ENCODE measurements at places on chromosomes 16 and 17.

- DNase-seq, result no peak
These were observed 4.5 kb downstream of the CRYBA1 start for GRCh38 chr17:29251184-29251583.

- DNase-seq, result peak; percentile 75
These were observed 18.8 kb downstream of the ALOX15B start for GRCh38 chr17:8057691-8058114.

GRCh38 chr17:2978991-2979390, 84.4 kb downstream of the OR1D5 start:
- no peak for DNase-seq

DNA sequence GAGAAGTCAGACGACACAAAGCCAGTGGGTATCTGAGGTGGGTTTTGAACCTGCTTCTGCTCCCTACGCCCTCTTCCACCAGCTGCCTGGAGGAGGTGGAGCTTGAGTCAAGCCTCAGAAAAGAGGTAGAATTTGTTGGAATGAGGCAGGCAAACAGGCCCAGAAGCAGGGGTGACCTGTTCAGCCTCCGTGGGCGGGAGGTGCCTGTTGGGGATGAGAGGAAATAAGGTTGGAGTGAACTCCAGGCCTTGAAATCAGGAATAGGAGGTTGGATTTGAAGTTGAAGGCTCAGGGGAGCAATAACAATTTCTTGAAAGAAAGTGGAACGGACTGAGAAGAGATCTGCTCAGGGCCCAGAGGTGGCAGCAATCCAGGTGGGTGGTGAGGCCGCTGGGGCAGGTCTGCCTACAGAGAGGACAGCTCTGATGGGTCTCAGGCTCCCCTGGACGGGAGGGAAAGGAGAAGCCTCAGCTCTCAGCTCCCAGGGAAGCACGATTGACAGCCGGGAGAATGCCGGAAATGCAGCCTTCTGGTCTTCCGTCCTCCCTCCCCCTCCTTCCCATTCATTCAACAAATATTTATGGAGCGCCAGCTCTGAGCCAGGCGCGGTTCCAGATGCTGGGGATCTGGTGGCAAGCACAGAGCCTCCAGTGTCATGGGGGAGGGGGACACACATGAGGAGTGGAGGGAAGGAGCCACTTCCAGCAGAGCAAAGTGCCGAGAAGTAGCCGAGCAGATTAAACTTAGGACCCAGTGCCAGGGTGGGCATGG, 61.9 kb upstream of the CIBAR2 start:
- peak; percentile 91 for DNase-seq

GRCh38 chr16:56883586-56883985, 18.6 kb downstream of the SLC12A3 start:
- DNase-seq, result no peak

DNA sequence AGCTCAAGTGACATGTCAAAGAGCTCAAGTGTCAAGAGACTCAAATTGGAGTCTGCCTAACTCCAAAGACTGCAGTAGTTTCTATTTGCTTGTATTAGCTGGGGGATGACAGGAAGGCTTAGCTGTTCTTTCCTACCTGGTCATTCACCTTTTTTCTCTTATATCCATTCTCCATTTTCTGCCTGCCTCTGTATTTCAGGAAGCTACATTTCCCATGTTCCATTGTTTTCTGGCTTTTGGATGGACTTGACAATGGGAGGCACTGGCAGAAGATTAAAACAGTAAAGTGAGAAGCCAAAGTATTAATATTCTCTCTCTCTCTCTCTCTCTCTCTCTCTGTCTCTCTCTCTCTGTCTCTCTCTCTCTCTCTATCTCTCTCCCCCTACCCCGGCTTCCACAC, 135.7 kb upstream of the ADAMTS18 start:
- DNase-seq, result no peak

DNA sequence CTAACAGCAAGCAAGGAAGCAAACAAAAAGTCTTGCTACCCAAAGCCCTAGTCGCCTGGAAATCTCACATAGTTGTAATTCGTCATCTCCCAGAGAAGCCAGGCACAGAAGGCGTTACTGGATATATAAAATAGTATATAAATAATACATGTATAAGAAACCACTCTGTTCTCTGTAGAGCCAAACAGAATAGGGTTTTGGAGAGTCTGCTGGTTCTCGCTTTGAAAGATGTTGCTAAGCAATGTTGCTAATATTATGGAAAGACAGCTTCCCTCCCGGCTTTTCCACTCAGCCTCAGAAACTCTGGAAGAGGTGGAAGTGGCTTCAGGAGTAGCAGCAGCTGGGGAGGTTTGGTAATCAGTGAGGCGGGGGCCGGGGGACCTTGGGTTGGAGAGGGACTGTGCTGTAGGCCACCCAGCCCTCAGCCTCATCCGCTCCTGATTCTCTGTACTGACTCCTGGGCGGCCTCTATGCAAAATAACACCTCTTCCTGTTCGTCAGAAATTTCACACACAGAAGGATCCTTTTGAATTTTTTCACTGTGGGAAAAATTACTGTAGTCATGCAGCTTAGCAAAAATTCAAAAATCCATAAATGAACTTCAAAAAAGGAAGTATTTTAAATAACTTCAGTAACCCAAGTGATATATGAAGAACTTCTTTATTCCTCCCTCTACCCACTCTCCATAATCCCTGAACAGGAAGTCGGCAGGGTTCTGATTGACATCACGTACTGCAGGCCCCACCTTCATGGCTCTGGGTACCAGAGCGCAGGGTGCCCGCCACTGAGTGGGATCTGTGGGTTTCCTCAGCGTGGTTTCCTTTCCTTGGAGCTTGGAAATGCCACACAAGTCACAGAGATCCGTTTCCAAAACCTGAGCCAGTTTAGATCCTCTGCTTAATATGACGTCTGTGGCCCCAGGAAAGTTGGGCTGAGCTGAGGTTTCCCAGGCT, 51.4 kb downstream of the RAP1GAP2 start:
- no peak for DNase-seq

DNA sequence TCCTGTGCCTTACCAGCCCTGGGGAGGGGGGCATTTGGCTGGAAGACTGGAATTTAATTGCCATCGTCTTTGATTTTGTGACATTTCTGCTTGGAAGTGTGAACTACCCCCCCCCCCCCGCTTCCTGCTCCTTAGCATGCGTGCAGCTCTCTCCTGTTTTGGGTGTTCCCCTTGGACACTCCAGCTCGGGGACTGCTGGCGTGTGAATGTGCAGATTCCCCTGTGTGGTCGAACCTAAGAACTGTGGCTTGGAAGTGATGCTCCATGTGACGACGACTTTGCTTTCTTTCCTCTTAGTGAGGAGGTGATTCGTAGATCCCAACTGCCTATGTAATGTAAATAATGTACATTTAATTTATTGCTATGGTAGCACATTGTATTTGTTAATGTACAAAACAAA, 26.1 kb downstream of the OR1D5 start:
- no peak for DNase-seq

DNA sequence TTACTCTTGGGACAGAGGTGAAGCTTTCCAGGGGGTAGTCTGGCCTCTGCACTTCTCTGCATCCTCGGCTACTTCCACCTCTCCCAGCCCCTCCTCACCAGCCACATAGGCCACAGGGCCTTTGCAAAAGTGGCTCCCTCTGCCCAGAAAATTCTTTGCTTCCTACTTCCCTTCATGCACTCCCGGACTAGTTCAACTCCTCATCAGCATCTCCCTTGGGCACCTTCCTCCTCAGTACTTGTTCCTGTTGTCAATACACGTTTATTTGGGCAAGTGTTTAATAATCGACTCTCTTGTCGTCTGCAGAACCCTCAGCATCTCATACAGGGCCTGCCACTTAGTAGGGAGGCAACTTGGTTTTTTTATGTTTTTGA, 23.1 kb upstream of the USP7 start:
- no peak for DNase-seq

GRCh38 chr17:67353161-67353560, 13.2 kb downstream of the PSMD12 start:
- no peak for DNase-seq

DNA sequence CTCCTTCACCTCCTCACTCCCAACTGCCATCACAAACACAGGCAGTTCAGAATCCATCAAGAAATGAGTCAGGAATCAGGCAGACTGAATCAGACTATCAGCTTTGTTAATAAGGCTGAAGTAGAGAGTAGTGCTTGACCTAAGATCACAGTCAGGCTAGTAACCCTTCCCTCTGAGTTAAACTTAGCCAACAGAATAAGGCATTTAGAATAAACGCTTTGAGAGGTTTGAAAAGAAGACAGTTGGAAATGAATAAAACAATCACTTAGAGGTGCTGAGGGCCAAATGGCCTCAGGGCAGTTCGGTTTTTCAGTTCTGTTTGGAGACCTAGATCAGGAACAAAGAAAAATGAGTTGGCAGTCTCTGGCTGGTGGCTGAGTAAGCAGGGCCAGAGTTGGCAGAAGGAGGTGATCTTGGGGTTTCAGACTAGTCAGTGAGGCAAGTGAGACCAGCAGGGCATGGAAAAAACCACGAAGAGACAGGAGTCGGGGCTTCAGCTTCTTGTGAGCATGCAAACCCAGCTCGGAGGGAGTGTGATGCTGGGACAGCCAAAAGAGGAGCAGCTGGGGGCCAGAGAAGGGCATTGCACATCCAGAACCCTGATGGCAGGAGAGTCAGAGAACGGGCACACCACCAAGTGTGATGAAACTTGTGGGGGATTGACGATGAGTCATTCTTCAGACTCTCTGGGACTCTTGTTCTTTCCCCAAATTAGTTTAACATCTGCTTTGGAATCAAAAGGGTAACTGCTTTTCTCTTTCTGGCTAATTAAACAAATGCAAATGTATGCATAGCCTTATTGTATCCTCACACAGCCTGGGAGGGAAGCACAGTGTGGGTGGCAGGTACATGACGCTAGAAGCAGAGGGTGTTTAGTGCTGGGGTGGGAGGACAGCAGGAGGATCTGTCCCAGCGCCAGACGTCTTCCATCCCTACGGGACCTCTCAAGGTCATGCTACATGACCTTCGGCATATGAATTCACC, 54.8 kb downstream of the SPECC1 start:
- peak; percentile 70 for DNase-seq

- no peak for DNase-seq
These were observed 22.9 kb downstream of the SEC14L1 start for GRCh38 chr17:77163511-77164280.

GRCh38 chr16:67885976-67886375, 1.3 kb downstream of the NRN1L start:
- no peak for DNase-seq

DNA sequence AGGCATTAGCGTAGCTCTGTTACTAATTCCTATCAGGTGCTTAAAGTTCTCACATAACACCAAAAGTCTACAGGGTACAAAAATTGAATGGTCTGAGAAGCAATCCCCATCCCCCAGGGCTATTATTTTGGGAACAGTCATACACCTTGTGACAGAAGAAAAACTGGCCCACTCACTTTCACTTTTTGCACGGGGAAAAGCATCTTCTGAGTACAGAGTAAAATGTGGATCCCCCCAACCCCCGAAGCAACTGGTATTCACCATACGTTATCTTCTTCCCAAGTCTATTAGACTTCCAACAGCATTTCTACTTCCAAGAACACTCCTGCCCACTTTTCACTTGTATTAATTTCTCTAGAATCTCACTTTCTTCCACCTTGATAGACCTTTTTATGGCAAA, 11.8 kb downstream of the GGA3 start:
- no peak for DNase-seq

DNA sequence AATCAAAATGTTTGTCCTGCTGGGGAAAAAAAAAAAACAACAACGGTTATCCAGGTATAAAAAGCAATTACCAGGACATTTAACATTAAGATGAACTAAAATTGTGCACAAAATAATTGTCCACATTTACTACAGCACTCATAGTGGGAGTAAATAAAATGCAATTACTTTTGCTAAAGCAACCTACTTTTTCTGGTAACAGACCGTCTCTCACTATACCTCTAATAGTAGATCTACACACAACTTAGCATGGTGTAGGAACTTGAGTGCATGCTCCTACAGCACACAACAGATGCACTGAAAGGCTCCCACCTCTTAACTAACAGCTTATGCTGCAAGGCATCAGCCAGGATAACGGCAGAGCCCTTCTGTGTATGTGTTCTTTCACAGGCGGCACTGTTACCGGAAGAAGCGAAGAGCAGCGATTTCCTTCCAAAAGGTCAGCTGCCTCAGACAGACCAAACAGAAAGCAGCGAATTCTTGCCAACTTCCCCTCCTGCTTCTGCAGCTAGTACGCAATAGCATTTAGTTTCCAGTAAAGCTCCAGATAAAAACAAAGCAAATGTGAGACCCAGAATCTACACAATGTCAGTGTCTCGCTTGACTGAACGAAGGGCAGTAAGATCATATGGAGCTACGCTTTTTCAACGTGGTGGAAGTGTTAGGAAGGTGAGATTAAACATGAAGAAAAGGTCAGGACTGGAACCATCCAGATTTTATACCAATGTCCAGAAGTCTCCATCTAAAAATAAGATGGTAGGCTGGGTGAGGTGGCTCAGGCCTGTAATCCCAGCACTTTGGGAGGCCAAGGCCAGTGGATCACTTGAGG, 27.6 kb downstream of the STAT5B start:
- no peak for DNase-seq

GRCh38 chr17:76053246-76054111, 18.8 kb downstream of the SRP68 start:
- DNase-seq, result no peak

- no peak for DNase-seq
These were observed 23.2 kb downstream of the ZNF652 start for GRCh38 chr17:49338883-49339282.

- DNase-seq, result no peak
These were observed 63.4 kb downstream of the SMURF2 start for GRCh38 chr17:64598672-64599071.

- DNase-seq, result no peak
These were observed 1.8 kb downstream of the TMEM95 start for GRCh38 chr17:7356756-7357155.

- DNase-seq, result no peak
These were observed 9.2 kb upstream of the NF1 start for GRCh38 chr17:31085563-31085962.

GRCh38 chr17:6517062-6517461, 39.3 kb downstream of the PITPNM3 start:
- DNase-seq, result no peak

GRCh38 chr17:18999394-18999793, 5.2 kb downstream of the FAM83G start:
- DNase-seq, result no peak

DNA sequence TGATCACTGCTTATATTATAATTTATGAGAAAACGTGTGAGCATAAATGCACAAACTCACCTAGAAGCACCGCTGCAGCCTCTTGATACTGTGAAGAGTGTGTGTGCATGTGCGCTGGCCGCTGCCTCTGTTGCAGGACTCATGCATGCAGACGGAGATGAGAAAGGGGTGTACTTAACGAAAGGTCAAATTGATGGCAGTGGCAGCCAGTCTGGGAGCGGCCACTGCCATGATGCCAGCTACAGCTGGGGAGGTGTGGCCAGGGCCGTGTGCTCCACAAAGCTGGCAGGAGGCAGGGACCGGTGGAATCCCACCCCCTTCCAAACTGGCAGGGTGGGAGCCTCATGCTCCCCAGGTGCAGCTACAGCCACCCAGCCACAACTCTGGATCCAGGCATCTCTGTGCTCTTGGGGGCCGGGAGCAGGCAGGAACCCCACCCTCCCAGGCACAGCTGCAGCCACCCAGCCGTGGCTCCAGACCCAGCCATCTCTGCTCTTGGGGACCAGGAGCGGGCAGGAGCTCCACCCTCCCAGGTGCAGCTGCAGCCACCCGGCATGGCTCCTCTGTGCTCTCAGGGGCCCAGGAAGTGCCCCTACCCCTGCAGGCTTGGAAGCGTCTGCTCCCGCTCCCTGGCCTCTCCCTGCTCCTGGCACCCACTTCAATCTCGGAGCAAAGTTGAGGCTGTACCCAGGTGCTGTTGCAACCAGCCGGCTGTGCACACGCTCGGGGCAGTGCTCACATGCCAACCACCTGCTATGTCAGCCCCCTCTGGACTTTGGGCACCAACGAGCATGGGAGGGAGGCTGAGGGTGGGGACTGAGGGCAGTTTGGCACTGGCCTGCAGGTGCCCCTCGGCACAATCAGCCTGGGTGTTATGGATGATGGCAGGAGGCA, 77.5 kb upstream of the CHMP6 start:
- DNase-seq, result no peak

Data from H54 (cell line).